ENCODE measurements at places on chromosomes 3 and 15.
A peak's percentile ranks its signal among the peaks of the same experiment; 100 is the strongest.

GRCh38 chr3:135017003-135017893, 222.2 kb downstream of the EPHB1 start:
- peak; percentile 37 for DNase-seq

DNA sequence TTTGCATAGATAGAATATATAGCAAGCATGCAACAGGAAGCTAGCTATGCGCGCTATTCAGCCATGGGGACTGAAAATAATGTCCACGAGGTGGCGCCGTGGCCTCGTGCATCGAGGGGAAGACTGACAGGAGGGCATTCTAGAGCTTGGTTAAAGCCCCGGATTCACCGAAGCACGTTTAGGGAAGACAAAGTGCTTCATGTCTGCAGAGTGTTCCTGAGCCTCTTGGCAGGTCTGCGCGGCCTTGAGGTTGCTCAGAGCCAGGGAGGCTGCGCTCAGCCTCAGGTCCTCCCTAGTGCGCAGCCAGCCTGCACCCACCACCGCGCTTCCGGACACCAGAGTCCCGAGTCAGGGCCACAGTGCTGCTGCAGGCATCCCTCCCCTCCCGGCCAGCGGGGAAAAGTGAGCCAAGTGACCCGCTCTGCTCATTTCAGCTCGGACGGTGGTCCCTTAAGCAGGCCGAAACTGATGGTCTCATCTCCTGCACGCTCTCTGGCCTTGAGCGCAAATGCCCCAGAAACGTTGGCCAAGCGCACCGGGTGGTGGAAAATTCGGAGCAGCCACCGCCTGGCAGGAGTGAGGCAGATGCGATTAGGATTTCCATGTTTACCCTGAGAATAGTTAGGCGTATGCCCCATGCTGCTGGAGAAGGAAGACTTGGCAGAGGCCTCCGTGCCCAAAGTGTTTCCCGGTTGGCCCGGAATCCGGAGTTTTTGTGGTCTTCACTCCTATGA, 24.8 kb downstream of the GABRA5 start:
- peak; percentile 9 for DNase-seq

GRCh38 chr15:68112706-68113105, 58.6 kb downstream of the PIAS1 start:
- DNase-seq, result no peak

DNA sequence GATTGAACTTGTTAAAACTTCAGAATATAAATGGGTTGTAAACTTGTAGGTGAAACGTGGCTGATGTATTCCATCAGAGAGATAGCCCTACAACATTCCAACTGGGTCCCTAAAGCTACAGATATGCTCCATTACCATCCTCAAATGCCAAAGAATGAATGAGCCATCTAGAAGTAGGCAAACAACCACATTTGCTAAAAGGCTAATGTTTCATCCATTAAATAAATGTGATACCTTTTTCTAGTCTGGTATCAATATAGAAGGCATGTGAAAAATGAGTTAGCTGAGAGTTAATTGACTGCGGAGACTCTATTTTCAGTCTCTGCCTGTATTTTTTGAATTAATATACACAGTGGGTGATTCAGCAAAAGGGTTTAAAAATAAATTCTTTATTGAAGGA, 203.8 kb downstream of the RBMS3 start:
- DNase-seq, result no peak

- no peak for DNase-seq
These were observed 27.8 kb upstream of the ABHD10 start for GRCh38 chr3:111951032-111951431.

DNA sequence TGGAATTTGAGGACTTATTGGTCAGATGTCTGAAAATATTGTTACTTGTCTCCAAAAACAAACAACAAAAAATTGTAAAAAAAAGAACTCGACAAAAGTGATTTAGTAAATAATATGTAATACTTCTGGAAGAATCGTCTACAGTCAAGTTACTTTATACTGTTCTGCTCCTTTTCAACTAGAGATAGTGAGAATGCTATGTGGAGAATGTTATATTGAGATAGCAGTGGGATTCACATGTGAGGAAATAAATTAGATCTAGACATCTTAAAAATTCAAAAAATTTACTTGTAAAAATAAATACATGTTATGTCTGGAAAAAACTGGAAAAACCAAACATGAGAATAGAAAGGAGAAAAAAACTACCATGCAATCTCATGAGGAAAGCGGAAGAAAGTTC, 64.9 kb downstream of the SGO1 start:
- DNase-seq, result no peak

GRCh38 chr3:98977520-98977919, 76.0 kb upstream of the DCBLD2 start:
- no peak for DNase-seq

- DNase-seq, result no peak
These were observed 3.8 kb upstream of the SLCO3A1 start for GRCh38 chr15:91849749-91850161.

DNA sequence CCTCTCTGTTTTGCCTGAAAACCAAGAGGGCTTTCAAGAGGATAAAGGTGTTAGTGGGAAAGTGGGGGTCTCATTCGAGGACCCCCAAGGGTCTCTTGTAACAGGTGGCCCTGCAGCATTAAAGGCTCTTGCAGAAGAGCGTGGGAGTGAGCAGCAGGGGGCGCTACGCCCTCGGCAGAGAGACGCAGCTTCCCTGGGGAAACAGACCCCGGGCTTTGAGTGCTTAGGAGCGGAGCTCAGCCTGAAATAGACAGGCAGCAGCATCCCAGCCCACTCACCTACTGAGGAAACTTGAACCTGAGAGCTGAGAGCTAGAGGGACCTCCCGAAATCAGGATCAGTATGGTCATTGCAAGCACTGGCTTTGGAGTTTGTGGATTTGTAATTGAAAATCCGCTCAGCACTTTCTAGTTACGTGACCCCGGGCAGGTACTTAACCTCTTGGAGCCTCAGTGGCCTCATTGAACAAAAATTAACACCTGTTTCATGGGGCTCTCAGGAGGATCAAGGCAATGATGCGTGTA, 25.7 kb downstream of the RPLP1 start:
- DNase-seq, result peak; percentile 57

DNA sequence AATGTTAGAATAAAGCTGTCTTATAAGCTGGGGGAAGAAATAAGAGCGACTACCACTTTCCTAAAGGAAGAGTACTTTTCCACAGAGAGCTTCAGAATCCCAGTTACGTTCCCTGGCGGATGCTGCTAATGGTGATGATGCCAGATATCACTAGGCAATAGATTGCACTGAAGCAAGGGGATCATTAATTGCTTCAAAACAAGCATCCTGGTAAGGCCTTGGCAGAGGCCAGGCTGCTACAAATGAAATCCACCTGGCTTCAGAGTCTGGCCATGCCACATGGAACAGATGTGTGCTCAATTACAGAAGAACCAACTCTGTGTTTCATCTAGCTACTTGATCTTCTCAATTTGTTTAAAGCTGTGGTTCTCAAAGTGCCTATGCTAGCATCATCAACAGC, 129.2 kb upstream of the IL12A start:
- no peak for DNase-seq

DNA sequence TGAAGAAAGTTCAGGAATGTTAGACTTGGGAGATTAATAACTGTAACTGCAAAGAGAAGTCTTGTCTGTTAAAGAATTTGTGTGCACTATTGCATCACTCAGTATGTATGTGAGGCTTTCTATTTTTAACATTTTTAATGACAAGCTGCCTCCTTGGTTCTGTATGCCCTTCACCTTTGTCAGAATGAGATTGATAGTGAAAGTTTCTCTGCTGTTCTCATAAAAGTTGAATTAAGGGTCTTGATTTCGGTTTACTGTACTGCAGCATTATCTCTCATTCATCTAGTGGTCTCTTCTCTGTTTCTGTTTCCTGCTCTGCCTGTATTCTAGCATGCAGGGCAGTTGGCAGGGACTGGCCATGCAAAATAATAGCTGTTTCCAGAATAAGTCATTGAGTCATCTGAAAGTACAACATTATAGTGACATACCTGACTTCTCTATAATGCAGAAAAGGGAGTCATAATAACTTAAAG, 454.9 kb downstream of the IL5RA start:
- DNase-seq, result no peak

DNA sequence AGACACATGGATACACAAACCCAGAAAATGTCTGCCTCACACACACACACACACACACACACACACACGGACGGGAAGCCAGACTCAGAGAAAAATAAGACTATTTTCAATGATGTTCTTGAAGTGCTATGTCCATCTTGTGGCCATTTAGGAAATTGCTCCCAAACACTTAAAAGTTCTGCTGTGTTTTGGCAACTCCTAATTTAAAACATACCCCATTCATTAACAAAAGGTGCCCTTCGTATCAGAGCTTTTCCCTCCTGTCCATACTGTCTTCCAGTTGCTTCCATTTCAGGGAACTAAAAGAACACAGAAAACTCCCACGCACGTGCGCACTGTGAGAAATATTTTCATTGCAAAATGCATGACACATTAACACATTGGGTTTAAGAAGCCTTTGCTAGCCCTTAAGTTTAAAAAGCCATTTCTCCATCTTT, 44.6 kb downstream of the SLC12A1 start:
- peak; percentile 71 for DNase-seq

GRCh38 chr15:86743283-86743903, 663.7 kb downstream of the AGBL1 start:
- DNase-seq, result peak; percentile 83

DNA sequence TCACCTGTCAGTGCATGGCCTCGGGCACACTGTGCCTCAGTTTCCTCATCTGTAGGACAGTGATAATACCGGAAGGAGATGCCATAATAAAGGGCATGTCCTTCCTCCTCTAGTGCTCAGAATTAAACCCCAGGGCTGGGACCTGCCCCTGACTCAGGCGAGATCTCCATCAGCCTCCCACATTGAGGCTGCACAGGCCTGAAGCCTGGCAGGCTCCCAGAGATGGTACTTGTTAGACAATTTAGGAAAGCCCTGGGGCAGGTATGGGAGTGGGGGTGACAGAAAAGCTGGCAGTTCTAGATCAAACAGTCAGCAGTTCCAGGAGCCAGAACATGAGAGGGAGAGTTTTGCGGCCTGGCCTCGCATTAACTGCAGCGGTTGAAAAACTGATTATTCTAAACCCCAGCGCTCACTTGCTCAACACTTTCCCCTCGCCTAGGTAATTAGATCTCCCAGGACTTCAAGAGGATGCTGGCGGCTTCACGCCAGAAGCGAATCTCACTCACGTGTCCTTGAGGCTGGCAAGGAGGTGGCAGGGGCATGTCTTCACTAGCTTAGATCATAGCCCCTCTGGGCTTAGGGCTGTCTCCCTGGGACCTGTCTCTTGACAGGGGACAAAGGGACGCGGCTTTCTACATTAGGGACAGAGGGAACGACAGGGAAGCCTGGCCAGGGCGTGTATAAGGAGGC, 73.1 kb downstream of the ATP2B2 start:
- DNase-seq, result no peak

- no peak for DNase-seq
These were observed 163.8 kb upstream of the ARHGEF26 start for GRCh38 chr3:153957421-153957820.

DNA sequence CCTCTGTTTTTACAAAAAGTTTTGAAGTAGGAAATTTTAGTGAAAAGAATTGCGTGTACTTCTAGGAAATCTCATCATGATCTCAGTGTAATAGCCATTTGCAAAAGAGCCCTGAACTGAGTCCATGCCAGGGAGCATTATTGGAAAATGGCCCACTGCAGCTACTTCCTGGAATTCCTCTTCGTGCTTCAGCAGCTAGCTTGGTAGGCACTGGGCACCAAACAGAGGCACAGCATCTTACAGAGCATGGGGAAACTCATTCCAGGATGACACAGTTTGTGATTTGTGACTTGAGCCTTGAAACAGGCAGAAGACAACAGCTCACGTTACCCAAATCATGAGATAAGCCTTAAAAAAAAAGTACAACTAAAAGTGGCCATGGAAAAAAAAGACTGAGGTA, 179.1 kb downstream of the WDR72 start:
- DNase-seq, result no peak

DNA sequence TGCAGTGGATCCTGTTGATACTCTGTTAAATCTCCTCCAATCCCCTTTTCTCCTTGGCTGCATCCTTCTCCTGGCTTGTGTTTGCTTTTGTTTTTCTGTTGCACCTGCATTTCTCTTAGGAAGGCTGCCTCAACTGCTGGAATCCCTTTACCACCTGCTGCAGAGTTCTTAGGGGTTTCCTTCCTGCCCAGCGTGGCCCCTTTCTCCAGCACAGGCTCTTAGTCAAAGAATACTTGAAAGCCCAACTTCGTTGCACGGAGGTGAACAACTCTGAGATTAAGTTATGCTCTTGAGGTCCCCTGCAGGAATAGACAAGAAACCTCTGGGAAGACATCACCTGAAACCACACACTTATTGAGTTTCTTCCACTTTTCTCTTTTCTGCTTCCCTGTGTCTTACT, 121.6 kb upstream of the GRM7 start:
- DNase-seq, result no peak

DNA sequence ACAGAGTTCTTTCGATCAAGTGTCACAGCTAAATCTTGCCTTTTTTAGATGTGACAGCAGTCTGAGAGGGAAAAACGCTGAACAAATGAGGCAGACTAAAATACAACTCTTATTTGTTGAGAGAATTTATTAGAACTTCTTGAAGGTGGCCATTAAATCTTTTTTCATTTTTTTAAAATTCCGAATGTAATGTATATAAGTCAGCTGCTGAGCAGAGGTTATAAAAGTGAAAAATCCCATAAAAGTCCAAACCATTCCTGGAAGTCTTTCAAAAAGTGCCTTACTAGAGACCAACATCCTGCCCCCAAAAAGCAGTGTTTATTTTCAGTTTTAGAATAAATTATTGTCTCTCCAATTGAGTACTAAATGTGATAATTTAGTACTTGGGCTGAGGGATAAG, 3.1 kb downstream of the TSEN2 start:
- DNase-seq, result no peak

GRCh38 chr3:122167630-122168029, 15.8 kb upstream of the CASR start:
- DNase-seq, result no peak

- no peak for DNase-seq
These were observed 57.1 kb downstream of the LMLN start for GRCh38 chr3:198017090-198017489.

GRCh38 chr3:14208977-14209394, 30.4 kb downstream of the LSM3 start:
- no peak for DNase-seq

DNA sequence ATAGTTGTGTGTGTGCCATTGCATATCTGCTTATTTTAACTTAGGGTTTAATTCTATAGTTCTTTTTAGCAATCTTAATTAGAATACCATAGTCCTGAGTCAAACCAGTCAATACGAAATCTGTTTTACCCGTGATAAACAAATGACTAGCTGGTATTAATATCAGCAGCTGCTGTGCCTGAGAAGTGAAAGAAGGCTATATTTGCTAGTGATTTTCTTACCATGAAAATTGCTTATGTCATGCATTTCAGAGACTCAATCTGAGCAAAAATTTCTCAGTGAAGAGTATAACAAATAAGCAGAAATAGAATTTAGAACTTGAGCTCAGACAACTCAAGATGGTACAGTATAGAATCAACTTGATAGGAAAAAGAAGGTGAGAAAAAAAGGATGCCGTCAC, 820.4 kb downstream of the NAALADL2 start:
- DNase-seq, result no peak

DNA sequence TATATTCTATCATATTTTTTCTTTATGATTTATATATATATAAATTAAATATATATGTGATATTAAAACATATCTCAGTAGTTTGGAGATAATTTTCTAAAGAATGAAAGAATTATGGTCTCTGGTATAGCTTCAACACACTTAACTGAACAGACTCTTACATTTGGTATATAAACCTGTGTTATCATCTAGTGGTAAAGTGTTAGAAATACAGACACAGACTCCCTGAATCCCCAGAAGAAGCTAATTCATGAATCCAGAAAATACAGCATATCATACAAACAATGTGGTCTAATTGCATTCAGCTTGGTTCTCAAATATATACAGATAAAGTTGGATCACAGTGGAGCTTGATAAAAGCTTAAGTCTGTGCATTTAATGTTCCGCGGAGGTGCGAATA, 1100.4 kb downstream of the ROBO2 start:
- DNase-seq, result no peak
